ENCODE measurements at places on chromosomes 5 and 9.

DNA sequence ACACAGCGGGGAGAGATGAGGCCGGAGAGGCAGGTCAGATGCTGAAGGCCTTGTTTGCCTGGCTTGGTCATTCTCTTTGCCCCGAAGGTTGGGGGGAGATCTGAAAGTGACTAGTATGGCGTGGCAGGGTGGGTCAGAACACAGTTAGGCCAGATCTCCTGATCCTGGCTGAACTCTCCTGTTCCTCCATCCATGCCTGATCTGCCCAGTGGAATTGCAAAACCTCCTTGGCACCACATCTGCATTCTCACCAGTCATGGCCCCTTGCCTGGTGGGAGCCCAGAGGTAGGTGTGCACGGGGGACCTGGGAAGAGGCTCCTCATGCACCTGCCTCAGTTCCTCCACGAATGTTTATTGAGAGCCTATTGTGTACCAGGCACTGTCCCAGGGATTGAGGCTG lies 23.2 kb downstream of the TEX53 start:
- DNase-seq: no peak

GRCh38 chr9:88388886-88389605 lies 802 bp downstream of the SPIN1 start:
- no peak for DNase-seq

- no peak for DNase-seq
Observed at GRCh38 chr9:2378266-2378665, 243.3 kb upstream of the VLDLR start.

DNA sequence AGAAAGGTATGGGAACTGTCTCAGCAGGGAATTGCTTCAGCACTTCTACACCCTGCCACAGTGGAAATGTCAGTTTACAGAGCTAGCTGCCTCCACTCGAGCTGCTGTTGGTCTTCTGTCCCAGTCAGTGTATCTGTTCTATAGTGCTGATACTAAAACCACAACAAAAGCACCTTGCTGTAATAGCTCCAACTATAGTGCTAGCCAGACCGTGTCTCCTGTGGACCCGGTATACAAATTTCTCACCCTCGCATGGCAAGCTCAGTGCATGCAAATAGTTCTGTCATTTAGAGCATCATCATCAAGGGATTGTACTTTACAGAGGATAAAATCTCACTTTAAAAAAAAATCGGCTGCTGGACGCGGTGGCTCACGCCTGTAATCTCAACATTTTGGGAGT lies 51.5 kb upstream of the IQGAP2 start:
- DNase-seq: no peak
